ENCODE measurements at places on chromosomes 11 and 22. TPM values are rescaled to one million over a fixed set of nuclear protein-coding genes. Genes with fewer than 3 reads are reported as not detected.
A peak's percentile ranks its signal among the peaks of the same experiment; 100 is the strongest.

- no peak for DNase-seq
Observed at GRCh38 chr11:106614262-106614661, 404.0 kb downstream of the GUCY1A2 start.

DNA sequence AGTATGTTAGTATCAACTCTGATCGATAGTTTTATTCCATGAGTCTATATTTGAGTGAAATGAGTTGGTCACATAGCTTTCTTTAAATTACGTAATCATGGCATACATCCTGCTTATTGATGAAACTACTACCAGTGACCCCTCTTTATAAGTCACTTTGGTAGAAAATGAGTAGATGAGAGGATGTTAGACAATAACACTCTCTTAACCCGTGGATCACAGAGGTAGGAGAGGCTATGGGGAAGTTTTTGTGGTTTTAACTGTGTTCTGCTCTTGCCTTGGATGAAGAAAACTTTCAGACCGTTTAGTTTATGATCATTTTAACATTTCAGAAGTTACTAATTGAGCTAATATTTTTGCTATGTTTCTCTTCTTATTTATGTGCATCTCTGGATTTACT, 34.0 kb downstream of the TBCEL start:
- DNase-seq = no peak

GRCh38 chr22:38021206-38021605, 36.0 kb upstream of the PICK1 start:
- no peak for DNase-seq

GRCh38 chr11:130315354-130315970, 745 bp upstream of the ZBTB44 start:
- peak; percentile 27 for DNase-seq

- DNase-seq = no peak
Observed at GRCh38 chr11:118151431-118151830, 1.2 kb downstream of the SCN4B start.

- peak; percentile 81 for DNase-seq
Observed at GRCh38 chr11:130580372-130580771, 131.9 kb downstream of the ADAMTS15 start.

DNA sequence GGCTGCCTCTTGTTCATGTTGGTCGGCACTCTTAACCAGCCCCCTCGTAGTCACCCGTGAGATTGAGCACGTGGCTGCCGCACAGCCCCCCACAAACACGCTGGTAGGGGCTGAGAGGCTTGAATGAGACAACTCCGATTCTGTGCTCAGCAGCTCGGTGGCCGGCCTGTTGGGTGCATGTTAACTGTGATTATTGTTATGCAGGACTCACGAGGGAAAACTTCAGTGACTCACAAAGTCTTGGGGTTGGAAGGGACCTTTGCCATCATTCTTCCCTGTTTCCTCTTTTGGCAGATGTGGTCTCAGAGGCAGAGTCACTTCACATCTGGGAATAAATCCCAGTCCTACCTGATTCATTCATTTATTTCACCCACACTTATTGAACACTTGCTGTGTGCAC, 75.2 kb downstream of the ADAMTS15 start:
- no peak for DNase-seq

DNA sequence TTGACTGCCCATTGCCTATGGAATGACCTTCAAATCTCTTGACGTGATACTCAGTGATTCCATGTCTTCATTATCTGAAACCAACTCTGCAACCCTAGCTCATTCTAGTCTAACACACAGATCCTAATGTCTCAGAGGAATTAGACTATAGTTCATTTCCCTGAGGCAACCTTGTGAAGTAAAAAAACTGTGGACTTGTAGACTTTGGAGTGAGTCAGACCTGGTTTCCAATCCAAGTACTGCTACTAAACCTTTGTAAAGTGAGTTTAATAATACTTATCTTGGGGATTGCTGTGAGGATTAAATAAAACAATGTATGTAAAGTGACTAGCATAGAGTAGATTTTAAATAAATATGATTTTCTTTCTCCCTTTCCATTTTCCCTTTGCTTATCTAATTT, 226.1 kb downstream of the BLID start:
- DNase-seq = no peak

DNA sequence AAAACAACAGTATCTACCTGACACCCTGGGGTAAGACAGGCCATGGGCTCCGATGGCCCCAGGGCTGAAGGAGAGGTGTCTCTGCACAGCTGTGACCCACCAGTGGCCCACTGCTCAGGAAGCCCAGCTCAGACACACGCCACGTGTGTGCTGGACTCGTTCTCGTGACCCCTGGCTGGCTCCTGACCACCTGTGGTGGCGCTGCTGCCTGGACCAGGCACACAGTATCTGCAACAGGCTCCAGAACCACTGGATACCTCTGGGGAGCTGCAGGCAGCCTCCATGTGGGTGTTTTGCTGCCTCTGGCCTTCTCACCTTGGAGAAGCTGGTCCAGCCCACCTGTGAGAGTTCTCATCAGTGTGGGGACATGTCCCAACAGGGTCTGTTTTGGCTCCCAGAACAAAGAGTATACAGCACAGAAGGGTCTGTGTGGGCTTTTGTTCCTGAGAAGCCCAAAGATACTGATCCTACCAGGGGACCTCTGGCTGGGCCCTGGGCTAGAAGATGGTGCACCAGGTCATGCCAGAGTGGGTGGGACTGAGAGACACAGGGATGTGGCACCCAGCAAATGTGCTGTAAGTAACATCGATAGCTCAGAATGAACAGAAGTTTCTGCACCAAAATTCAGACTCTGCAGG, 21.7 kb upstream of the SERPIND1 start:
- no peak for DNase-seq

GRCh38 chr11:62880803-62881578, at the start of gene SLC3A2:
Gene SLC3A2, plus strand, starts transcription at chr11:62880896. Its CDS starts 128 bp downstream, at chr11:62881024.
- peak; percentile 92 for DNase-seq

- no peak for DNase-seq
Observed at GRCh38 chr11:10669258-10670033, 24.1 kb downstream of the IRAG1 start.

- DNase-seq = no peak
Observed at GRCh38 chr11:113574586-113574985, 99.4 kb upstream of the DRD2 start.

GRCh38 chr22:36166518-36167220, 6.1 kb upstream of the APOL3 start:
- no peak for DNase-seq

- no peak for DNase-seq
Observed at GRCh38 chr11:35218956-35219355, 80.0 kb downstream of the CD44 start.

DNA sequence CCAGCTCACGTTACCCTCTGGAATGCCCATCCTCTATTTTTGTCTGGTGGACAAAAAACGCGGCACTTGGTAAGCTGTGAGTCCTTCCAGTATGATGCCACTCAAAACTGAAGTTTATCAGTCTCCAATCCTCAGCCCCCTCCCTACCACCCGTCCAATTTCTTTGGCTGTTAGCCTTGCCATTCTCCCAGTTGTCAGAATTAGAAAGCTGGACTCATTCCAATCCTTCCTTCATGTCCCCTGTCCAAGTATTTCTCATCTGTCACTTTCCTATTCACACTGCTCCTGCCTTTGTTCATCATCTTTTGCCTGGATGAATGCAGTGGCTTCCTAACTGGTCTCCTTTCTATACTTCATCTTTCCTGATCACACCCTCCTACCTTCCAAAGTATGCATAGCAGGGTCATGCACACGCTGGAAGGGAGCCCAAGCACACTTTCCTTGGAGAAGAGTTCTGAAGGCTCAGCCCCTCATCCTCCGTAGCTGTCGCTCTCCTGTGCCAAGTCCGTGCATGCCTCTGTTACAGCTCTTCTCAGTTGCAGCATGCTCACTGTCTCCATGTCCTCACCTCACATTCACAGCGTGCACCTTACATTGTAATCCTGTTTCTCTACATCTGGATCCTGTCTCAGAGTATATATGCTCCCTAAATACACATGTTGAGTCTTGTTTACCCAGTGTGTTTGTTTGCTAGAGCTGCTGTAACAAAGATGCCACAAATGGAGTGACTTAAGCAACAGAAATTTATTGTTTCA, 19.4 kb downstream of the APLP2 start:
- DNase-seq = no peak

DNA sequence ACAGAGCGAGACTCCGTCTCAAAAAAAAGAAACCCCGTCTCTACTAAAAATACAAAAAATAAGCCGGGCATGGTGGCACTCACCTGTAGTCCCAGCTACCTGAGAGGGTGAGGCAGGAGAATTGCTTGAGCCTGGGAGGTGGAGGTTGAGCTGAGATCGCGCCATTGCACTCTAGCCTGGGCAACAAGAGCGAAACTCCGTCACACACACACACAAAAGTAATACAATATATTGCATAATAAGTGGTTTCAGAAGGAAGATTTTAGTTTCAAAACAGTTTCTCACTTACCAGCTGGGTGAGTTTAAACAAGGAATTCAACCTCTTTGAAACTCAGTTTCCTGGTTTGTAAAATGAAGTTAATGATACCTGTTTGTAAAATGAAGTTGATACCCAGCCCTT, 32.7 kb upstream of the HTR3A start:
- DNase-seq = no peak

DNA sequence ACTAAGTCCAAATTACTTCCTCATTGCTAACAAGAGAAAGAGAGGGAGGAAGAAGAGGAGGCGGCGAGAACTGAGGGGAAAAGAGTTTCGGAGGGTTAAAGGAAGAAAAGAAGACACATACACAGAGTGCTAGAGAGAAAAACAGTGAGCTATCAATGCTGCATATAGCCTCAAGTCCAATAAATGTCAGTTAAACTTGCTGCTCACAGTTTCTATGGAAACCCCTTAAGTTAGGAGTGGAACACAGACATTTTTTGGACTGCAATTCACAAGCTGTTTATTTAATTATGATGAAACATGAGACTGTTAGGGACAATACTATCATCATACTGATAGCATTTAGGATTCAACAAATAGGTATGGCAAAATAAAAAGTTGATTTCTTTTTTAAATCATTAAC, 1320.4 kb downstream of the LRRC4C start:
- no peak for DNase-seq

DNA sequence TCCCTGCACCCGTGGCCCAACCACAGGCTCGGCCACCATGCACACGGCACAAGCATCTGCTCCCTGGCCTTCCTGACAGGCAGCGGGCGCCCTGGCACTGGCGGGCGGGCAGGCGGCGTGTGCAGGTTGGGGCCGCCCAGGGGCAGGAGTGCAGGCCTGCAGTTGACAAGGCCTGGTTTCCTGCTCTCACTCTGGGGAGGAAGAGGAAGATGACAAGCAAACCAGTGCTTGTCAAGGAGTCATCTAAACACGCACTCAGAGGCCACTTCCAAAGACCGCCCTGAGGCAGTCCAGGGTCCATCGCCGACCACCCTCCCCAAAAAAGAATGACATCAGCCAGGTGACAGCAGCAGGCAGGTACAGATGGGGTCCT, 65.3 kb upstream of the LINC01488 start:
- DNase-seq = no peak

- no peak for DNase-seq
Observed at GRCh38 chr11:11769782-11770181, 72.0 kb upstream of the USP47 start.

GRCh38 chr11:120655589-120655988, 144.0 kb downstream of the GRIK4 start:
- no peak for DNase-seq

GRCh38 chr11:33461369-33462125, 204.4 kb downstream of the HIPK3 start:
- no peak for DNase-seq

DNA sequence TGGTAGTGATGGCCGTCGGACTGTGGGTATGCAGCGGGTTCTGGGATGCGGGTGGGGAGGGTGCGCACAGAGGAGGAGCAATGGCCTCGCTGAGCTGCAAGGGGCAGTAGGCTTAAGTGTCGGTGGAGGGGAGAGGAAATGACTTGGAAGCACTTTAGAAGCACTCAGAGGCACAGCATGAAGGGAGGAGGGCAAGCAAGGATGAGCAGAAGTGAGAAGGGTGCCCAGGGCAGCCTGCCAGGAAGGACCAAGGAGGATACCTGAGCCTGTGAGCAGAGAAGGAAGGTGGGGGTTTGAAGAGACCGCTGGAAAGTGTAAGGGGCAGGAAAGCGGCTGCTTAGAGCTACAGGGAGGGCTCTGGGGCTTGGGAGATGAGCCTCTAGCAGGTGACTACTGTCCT, 330 bp downstream of the SLC5A1 start:
- DNase-seq = no peak

DNA sequence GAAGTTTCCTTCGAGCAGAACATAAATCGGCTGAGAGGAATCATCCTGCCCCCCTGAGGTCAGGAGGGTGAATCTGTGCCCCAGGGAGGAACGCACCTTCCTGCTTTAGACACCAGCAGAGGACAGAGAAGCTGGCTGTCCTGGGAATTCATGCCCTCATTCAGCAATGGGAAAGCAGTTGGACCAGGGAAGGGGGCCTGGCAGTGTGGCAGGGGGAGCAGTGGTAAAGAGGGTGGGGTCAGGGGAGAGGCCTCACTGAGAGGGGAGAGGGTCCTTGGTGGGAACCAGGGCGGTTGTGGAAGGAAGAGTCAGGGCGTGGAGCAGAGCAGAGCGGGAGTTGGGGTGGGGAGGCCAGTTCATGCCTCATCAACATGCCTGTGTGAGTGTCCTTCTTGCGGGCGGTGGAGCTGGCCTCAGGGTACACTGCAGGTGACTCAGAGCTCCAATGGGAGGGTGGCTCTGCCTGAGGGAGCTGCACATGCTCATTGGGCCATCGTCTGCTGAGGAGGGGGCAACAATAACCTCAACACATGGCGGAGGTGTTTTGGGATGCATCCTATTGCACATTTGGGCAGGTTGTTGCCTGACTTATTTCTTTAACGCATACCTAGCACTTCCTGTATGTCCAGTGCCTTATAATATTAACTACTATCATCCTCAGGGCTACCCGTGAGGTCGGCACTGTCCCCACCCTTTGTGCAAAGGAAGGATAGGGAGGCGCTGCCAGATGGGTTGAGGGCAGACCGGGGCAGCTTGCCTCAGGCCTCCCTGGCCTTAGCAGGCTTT, 23.2 kb downstream of the MED15 start:
- no peak for DNase-seq

DNA sequence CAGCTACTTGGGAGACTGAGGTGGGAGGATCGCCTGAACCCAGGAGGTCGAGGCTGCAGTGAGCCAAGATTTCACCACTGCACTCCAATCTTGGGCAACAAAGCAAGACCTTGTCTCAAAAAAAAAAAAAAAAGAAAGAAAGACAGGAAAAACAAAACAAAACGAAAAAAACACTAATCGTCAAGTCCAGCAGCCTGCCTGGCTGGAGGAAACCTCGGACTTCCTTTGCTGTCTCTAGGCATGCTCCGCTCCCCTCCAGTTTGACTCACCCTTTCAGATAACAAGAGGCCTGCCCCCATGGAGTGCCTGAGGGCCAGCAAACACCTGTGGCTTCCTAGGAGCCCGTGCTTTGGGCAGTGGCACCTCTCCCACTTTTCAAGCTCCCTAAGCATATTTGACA, 28.8 kb upstream of the CHKA start:
- DNase-seq = peak; percentile 48

RIMBP3C gene
- 0.05 TPM for total RNA-seq

ZNF215 gene
- 1.0 TPM for total RNA-seq

H19 gene
- 390 TPM for total RNA-seq

RRP7A gene
- 26.6 TPM for total RNA-seq

TNNI2 gene
- 0.52 TPM for total RNA-seq

GAS2L1 gene
- total RNA-seq = 20.1 TPM

C11orf16 gene
- total RNA-seq = not detected

All from left cardiac atrium (tissue), 4 donors.